H4 (cell line): ENCODE measurements at places on chromosomes 11 and 22. TPM values are rescaled to one million over a fixed set of nuclear protein-coding genes. Genes with fewer than 3 reads are reported as not detected.

DNA sequence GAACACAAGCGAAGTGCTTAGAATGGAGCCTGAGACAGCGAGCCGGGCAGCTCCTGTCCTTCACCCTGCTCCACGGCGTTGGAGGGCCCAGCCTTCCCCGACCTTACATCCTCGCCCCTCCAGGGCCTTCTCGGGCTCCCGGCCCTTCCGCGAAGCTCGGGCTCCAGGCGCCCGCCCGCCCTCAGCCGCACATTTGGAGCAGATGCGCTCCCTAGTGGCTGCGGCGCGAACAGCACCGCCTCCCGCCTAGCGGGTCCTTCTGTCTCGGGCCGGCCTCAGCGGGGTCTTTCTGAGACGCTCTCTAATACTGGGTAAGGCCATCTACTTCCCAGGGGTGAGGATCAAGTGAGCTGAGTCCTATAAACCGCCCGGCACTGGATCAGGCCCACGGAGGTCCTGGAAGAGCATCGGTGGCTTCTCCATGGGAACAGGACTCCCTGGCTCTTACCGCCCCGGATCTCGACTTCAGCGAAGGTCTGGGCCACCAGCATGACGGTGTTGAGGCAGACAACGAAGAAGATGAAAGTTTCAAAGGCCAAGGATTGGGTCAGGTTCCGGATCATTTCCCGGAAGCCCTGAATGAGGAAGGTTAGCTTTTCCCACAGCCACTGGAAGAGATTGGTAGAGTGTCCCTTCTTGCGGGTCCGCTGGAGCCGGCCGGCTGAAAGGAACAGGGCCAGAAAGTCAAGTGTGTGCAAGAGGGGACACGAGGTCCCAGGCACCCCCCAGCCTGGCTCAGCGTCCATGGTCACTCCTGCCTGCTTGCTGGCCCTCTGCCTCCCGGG lies 3.7 kb downstream of the CATSPER1 start:
- DNase-seq, result no peak

The OR5J2 gene
- total RNA-seq, result not detected in 2 replicates

GRCh38 chr11:19525714-19526113 lies 186.9 kb upstream of the NAV2 start:
- DNase-seq, result no peak

The MRGPRE gene
- total RNA-seq, result not detected in 2 replicates

DNA sequence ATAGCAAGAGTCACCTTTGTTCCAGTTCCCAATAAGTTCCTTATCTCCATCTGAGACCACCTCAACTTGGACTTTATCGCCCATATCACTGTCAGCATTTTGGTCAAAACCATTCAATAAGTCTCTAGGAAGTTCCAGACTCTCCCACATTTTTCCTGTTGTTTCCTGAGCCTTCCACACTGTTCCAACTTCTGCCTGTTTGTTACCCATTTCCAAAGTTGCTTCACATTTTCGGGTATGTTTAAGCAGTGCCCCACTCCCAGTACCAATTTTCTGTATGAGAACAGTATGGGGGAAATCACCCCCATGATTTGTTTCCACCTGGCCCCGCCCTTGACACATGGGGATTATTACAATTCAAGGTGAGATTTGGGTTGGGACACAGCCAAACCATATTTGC lies 26.7 kb downstream of the BCL2L13 start:
- DNase-seq, result no peak

GRCh38 chr11:82076126-82076525 lies 657.5 kb downstream of the FAM181B start:
- no peak for DNase-seq

DNA sequence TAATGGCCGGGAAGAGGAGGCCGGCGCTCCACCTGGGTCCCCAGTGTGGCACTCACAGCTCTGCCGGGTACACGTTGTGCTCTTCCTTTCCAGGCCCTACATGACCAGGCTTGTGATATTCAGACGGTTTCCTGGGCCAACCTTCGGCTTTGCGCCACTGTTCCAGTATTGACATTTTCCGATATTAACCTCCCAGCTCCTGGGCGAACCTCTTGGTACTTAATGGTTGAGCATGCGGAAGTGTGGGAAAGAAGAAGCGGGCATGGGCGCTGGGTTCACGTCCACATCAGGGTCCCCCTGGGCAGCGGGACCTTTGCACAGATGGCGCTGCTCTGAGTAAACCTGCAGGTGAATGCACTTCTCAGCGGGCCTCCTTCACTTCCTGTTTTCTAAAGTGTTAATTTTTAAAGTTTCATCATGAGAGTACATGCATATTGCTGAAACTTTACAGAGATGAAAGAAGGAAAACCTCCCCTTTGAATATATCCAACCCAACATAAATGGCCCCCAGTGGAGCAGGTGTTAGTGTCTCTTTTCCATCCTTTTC lies 286.7 kb downstream of the TBC1D22A start:
- no peak for DNase-seq

The ESAM gene
- 0.33 TPM in 1 of 2 replicates, not detected in the other for total RNA-seq
